AG08396 (cell line): ENCODE measurements at places on chromosomes 12 and 14.

- DNase-seq, result no peak
These were observed 264.7 kb upstream of the PRICKLE1 start for GRCh38 chr12:42854208-42854607.

- no peak for DNase-seq
These were observed 86.7 kb downstream of the B4GALNT3 start for GRCh38 chr12:546265-546919.

GRCh38 chr12:31017535-31017934 lies 56.1 kb upstream of the DDX11 start:
- DNase-seq, result no peak

DNA sequence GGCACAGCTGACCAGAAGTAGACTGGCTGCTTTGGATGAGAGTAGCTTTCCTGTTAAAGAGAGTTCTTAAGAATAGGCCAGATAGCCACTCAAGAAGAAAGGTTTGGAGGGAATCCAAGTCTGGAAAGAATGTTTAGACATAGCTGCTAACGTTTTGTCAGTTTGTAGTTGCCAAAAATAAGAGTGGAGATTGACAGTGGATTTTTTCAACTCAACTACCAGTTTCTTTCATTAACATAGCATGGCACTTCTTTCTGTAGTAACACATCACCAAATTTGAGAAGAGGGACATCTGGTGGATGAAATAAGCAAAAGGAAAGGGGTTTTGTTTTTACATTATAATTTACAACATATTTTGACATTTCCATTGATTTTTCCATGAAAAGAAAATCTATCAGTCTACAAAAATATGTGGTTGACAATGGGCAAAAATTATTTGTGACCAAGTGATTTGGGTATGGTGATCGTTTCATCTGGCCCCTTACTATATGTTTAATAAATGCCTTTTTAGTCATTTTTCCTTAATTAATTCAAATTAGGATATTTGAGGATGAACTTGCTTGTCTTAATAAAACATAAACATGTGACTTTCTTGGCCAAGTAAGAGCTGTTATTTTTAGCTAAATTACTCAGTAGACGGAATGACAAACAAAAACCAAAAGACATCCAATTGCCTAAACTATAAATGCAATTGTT lies 71.1 kb downstream of the PTPRR start:
- DNase-seq, result no peak

DNA sequence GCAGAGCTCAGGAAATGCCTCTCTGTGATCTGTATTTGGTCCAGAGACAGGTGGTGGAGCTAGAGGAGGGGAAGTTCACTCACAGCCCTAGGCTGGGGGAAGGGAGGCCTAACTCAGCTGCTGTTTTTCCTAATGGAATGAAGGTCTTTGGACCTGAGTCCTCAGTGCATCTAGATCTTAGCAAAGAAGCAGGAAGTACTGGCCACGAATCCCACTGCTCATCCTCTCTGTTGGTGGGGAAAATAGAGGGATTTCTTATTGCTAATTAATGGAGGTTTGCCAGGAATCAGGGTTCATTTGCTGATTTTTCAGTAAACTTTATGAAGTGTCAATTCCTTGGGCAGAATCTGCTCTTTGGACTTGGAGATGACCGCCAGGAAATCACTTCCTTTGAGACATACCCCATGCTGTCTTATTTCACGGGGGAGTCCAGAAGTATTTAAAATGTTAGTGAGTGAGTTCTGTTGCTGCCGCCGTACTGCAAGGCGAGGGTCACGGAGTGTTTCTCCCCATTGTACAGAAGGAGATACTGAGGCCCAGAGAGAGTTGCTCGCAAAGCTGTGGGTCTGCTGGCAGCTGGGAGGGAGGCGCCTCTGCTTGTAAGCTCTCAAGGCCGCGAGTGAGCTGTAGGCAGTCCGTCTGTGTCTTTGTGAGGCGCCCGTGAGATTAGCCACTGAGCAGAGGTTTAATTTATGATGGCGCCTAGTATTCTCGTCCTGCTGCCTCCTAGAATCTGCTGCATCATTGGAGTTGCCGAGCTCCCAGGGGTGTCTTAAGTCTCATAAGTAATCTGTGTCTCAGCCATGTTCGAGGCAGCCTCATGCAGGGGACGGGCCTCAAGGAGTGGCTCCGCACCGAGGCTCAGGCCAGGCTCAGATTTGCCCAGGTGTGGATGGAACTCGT lies 88.2 kb downstream of the TSPAN9 start:
- DNase-seq, result no peak

- peak; percentile 17 for DNase-seq
These were observed 2.3 kb downstream of the WNT10B start for GRCh38 chr12:48969160-48969771.

GRCh38 chr12:6554168-6555017 lies 1.4 kb downstream of the IFFO1 start:
- peak; percentile 79 for DNase-seq

DNA sequence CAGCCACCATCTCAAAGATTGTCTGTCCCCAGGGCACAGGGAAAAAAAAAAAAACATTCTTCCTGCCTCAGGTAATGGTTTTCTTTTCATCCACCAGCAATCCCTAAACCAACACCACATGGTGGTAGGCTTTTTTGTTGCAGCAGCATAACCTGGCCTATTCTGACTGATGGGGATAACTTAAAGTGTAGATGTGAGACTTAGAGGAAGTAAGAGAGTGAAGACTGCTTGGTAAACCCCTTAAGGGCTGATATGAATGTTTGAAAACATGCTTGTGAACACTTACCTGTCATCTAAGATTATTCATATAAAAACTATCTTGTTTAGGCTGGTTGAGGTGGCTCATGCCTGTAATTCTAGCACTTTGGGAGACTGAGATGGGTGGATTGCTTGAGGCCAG lies 130.2 kb upstream of the RAP1B start:
- no peak for DNase-seq

DNA sequence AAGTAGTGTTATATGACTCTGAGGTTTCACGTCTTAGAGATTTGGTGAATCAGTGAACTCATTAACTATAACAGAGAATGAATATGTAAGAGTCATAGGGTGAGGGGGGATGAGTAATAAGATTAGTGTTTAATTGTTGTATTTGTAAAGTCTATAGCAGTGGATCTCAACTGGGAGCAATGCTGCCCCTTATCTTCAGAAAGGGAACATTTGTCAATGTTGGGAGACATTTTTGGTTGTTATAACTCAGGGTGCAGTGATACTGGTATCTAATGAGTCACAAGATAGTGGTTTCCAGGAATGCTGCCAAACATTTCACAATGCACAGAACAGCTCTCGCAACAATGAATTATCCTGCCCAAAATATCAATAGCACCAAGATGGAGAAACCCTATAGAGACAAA lies 1193.7 kb downstream of the GALC start:
- peak; percentile 43 for DNase-seq

GRCh38 chr14:90319173-90319572 lies 12.6 kb downstream of the NRDE2 start:
- DNase-seq, result peak; percentile 16

DNA sequence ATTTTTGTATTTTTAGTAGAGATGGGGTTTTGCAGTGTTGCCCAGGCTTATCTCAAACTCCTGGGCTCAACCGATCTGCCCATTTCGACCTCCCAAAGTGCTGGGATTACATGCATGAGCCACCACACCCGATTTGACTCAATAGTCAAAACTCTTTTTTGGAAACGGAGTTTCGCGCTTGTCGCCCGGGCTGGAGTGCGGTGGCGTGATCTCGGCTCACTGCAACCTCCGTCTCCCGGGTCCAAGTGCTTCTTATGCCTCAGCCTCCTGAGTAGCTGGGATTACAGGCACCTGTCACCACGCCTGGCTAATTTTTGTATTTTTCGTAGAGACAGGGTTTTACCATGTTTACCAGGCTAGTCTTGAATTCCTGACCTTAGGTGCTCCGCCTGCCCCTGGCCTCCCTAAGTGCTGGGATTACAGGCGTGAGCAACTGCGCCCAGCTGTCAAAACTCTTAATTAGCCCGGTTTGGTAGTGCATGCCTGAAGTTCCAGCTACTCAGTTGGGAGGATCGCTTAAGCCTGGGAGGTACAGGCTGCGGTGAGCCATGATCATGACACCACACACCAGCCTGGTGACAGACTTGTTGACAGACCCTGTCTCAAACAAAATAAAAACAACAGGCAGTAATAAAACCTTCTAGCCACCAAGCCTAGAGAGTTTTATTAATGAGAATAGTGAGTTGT lies 12.4 kb downstream of the MED21 start:
- no peak for DNase-seq

DNA sequence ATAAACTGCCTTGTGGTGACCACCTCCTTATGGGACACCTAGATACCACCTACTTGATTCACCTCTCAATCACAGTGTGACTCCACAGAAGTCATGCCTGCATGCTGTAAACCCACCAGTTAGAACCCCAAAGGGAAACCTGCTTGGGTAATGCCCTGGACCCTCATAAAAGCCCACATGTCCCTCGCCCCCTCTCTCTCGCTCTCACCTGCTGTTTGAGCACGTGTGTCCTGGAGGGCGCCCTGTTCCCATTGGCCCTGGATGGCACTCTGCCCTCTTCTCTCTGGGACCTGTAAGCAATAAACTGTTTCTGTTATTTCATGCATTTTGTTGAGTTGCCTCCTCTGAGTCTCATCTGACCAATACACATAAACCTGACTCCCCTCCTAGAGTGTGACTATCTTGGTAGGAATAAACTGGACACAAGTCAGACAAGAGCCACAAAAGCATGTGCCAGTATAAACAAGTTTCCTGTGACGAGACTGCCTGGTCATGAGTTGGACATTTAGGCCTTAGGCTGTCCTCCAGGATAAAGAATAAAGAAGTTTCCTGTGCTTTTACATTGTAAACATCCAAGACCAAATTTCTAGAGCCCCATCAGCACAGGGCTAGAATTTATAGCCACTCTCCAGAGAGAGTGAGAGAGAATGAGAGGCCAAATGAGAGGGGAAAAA lies 8.6 kb downstream of the IFI27L2 start:
- peak; percentile 48 for DNase-seq

- DNase-seq, result no peak
These were observed 21.0 kb downstream of the FGD4 start for GRCh38 chr12:32420356-32420755.

DNA sequence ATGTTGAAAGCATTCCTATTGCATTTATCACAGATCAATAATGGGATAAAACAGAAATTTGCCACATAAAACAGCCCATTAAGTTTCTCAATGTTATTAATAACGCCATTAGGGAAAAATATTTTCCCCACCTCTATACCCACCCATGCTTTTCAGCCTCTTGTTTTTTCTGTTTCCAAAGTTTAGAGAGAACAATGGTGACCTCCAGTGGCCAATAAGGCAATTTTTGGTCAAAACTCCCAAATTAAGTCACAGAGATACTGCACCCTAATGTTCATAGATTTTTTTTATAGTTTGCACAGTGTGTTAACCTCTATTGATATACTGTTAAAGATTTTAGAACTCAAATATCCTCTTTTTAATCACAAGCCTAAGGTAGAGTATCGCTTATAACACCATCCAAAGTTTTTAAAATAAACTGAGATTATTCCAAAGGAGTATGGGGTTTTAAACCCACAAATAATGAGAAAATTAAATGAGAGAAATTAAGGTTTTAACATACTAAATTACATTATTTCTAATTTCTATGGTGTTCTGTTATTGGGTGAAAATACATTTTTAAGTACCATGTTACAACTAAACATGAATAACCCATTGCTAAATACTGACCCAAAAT lies 184.7 kb upstream of the DCN start:
- DNase-seq, result peak; percentile 15

DNA sequence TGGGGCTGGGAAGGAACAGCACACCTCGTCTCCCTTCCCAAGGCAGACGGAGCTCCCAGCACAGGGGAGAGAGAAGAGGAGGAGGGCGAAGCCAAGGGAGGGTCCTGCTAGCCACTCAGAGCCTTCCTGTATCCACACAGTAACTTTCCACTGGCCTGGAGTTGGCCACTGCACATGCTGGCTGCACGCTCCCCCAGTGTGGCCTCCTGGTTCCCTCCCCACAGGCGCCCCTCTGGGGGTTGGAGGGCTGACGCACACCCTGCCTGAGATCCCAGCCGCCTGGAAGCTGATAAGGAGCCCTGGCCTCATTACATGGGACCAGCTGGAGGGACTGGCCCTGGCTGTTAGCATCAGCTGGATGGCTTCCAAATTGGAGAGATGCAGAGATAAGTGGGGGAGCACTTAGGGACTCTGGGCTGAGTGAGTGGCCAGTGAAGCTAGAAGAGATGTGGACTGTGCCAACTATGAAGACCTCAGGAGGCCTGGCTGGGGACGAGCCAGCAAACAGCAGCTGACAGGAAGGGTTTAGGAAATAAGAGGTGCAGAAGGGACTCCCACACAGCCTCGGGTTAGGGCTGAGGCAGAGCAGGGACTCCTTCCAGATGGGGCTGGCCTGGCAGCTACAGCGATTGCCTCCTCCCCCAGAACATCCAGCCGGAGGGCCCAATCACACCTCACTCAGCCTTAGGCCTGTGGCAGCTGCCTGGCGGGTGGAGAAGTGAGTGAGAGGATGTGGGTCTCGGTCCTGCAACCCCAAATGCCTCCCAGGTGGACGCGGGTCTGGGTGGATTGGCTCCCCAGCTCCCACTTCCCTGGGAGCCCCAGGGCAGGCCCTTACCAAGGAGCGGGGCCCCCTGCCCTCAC lies 26.3 kb upstream of the BCDIN3D start:
- DNase-seq, result peak; percentile 76

- peak; percentile 100 for DNase-seq
These were observed at the start of gene FBRSL1 for GRCh38 chr12:132489602-132490266. FBRSL1 (plus strand) TSS chr12:132490151.
